ENCODE measurements at places on chromosomes 3 and 15.
A peak's percentile ranks its signal among the peaks of the same experiment; 100 is the strongest.

GRCh38 chr3:44913868-44914468 is 39.6 kb downstream of the TGM4 start:
- DNase-seq = no peak

GRCh38 chr3:125148836-125149235 is 63.7 kb downstream of the SLC12A8 start:
- DNase-seq = no peak

GRCh38 chr3:26535151-26535550 is 87.4 kb upstream of the LRRC3B start:
- DNase-seq = no peak

GRCh38 chr3:147654827-147655226 is 245.7 kb downstream of the ZIC1 start:
- DNase-seq = no peak

DNA sequence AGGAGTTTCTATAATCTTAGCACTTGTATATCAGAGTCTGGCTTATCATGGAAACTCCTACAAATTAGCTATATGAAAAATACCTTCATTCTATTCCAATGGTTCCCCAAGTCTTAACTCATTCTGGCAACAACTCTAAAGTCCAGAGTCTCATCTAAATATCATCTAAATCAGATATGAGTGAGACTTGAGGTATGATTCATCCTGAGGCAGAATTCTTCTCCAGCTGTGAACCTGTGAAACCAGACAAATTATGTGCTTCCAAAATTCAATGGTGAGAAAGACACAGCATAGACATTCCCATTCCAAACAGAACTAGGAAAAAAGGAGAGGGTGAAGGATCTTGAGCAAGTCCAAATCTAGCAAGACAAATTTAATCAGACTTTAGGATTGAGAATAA is 138.8 kb downstream of the THRB start:
- no peak for DNase-seq

- DNase-seq = no peak
These were observed 18.9 kb downstream of the EIF1B start for GRCh38 chr3:40328374-40328773.

GRCh38 chr3:38054499-38055001 is 15.5 kb downstream of the DLEC1 start:
- no peak for DNase-seq

DNA sequence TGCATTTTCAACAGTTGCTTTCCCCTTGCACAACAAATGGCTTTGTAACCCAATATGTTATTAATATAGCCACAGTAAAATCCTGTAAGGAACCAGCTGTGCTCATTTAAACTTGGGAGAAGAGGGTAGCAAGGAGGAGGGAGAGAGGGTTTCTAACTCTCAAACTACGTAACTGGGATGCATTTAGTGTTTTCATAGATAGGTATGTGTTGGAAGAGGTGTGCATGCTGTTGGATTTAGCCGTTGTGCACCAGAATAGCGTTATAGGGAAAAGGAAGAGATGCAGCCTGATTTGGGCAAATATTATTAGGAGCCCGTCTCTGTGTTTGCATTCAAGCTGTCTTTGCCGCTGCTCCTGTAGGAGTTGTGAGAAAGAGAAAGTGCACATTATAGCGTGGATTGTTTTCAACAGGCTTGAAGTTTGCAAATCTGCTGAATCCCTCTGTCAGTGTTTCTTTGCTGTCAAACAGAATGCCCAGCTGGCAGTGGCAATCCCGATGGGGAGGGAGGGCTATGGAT is 39.4 kb downstream of the ARPP21 start:
- no peak for DNase-seq

DNA sequence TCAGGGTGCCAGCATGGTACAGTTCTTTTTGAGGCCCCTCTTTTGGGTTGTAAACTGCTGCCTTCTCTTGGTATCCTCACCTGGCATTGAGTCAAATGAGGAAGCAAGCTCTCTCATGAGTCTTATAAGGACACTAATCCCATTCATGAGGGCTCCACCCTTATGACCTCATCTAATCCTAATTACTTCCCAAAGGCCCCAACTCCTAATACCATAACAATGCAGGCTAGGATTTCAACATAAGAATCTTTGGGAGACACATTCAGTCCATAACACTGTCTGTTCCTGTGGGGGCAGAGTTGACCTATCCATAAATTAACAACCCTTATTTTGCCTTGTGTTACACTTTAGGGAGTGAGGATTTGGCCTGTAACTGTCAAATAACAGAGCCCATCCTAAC is 278.3 kb downstream of the LRTM1 start:
- DNase-seq = no peak

- no peak for DNase-seq
These were observed 499.3 kb upstream of the ARRDC4 start for GRCh38 chr15:97461226-97461625.

DNA sequence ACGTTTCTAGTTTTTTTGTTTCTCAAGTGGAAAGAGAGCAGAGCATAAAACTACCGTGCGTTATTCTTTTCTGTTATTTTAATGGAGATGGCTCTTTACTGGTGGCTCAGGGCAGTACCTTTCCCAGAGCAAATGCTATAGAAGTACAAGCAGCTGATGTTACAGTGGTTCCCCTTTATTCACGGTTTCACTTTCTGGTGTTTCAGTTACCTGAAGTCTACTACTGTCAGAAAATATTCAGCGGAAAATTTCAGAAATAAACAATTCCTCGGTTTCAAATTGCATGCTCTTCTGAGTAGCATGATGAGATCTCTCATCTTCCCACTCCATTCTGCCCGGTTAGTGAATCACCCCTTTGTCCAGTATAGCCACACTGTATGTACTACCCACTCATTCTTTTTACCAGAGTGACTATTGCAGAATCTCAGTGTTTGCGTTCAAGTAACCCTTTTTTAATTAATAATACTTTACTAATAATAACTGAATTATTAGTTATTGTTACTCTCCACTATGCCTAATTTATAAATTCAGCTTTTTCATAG is 597.5 kb upstream of the ROBO2 start:
- DNase-seq = no peak

GRCh38 chr3:100089812-100090668 is 24.3 kb downstream of the FILIP1L start:
- DNase-seq = no peak

DNA sequence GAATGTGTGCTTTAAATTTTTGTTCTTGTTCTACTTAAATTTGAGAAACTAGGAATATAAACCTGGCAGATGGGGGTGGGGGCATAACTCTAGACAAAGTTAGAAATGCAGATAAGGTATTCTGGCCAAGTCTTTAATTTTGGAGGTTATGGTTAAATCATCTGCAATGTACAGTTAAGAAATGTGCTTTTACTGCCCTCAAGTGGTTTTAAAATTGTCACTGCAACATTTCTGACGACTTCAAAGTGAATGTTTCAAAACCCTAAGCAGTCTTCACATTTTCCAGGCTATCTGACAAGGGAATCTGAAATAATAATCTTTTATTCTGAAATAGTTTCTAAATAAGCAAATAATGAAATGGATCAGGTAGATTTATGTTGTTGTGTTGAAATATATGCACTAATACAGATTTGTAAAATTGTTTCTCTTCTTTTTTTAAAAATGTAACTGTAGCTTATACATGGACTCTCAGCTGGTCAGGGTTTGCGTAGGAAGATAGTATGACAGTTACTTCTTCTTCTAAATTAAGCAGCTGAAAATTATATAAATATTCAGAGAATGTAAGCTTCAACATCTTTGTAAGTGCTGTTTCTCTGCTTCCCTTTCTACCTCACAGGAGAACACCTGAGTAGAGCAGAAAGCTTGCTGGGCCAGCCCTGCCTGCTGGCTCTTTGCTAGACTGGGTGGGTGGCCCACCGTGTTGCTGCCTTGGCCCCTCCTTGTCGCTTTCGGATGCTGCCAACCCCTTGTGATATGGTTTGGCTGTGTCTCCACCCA is 45.0 kb downstream of the SUCNR1 start:
- peak; percentile 13 for DNase-seq

GRCh38 chr15:58548308-58549012 is 116.7 kb downstream of the LIPC start:
- no peak for DNase-seq

- no peak for DNase-seq
These were observed 115.4 kb downstream of the IGF2BP2 start for GRCh38 chr3:185709251-185709955.

DNA sequence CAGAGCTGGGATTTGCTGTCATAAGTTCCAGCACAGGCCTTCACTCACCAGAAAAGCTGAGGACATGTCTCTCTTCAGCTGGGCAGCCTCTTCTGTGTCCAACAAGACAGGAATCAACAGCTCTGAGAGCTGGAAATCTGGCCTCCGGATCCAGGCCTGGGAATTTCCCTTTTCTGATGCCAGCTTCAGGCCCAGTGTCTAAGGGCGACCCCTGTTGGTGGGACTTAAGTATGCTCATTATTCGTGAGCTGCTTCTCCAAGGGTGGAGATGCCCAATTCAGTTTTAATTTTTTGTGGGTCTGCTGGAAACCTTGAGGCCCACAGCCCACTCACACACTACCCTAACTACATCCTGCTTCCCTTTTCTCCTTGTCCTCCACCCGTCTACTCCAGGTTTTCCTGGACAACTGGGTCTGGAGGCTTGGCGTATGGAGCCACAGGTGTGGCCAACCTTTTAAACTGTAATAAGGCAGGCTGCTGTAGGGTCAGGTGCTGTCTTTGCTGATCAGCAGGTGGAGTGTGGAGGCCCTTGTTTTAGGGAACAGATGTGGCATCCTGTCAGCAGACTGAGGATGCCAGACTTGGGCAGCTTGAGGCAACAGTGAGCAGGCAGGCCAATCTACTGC is 2.6 kb upstream of the CEMIP start:
- DNase-seq = peak; percentile 8

GRCh38 chr3:111784001-111784400 is 75.1 kb upstream of the PHLDB2 start:
- DNase-seq = no peak

- DNase-seq = no peak
These were observed 301.8 kb upstream of the CBLB start for GRCh38 chr3:106170636-106171035.

DNA sequence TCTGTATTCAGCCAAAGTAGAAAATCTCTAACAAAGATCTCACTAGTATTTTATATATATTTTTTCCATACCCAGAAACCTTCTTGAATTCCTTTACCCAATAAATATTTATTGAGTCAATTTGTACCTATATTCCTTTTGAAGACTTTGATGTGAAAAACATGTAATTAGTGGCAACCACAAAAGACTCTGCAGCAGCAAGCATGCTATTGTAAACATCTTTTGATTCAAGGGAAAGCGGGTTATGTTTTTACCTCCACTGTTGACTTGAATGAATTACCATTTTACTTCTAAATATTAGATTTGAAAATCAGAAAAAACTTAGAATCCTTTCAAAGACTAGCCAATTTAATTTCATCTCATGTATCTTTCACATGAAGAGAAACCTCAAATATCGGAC is 2.4 kb downstream of the GPR15 start:
- no peak for DNase-seq

DNA sequence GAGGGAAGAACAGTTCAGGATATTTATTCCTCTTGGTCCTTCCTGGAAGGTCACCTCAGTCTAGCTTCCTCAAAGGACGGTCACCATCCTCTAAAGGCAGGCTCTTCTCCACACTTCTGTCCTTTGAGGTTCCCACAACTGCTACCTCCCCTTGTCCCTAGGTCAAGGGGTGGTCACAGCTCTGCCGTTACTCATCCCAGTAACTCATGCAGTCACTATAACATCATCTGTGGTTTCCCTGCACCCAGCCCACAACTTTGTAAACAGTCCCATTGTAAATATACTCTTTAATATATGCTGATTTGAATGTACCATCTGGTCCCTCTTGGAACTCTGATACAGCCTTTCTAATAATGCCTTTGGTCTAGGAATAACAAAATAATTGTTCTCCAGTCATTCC is 887.4 kb downstream of the FHIT start:
- no peak for DNase-seq

DNA sequence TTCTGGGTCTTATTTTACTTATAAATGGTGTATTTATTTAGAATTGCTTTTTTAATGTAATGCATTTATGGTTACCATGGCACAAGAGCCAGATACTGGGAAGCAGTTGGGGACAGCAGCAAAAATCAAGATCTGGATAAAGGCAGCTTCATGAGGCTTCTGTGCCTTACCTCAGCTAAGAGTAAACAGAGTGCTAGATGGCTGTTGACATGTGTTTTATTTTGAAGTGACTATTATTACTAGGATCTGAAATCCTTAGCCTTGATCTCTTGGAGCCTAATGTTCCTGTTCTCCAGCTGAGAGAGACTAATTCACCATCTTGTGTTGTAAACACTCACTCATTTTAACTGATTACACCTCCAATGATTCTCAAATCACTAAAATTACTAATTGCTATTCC is 317.8 kb downstream of the LPP start:
- DNase-seq = no peak

DNA sequence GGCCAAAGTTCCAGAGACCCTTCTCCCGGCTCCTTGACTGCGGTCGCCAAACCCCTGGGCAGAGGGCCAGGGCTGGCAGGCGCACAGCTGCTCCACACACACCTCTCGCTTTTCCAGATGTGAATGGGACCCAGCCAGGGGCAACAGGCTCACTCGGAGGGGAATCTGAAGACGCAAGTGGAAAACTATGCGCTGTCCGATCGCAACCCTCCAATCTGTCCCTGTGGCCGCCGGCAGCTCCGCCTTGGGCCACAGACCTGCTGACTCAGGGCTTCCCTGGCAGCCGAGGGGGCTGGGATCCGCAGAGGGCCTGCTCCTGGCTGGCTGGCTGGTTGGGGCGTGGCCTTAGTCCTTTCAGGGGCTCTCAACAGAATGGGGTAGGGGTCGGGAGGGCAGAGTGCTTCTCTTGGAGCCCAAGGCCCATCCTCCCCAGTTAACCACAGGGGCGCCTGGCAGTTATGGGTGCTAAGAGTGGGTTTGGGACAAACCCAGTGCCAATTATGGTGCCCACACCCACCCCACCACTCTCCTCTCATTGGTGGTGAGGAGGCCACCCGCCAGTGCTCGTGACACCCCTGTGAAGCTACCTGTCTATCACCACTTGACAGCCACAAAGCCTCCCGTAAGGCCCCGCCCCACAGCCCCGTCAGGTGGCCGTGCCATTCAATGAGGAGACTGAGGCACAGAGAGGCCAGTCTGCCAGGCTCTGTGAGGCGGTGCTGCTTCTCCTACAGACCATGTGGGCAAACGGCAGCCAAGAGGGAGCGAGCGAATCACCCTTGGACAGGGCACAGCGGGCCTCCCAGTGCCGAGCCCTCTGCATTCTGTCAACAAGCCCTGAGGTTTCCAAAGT is 53.8 kb downstream of the IQSEC1 start:
- DNase-seq = no peak

DNA sequence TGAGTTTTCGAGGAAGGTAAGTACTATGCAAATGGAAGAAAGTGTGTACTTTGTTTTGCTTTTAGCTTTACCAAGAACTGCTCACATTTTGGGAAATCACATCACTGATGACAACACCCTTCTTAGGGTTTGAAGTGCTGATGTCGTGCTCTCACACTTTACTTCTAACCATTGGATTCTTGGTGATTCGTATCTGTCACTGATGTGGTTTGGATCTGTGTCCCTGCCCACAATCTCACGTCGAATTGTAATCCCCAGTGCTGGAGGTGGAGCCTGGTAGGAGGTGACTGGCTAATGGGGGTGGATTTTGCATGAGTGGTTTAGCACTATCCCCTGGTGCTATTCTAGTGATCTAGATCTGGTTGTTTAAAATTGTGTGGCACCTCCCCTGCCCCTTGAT is 75.4 kb upstream of the RGMA start:
- DNase-seq = no peak

- no peak for DNase-seq
These were observed 244.2 kb upstream of the ST8SIA2 start for GRCh38 chr15:92149465-92149864.

All from GM12864 (cell line).